ENCODE measurements at places on chromosomes 1 and 21.

- DNase-seq, result peak; percentile 42
These were observed 702.3 kb downstream of the BRINP3 start for GRCh38 chr1:189775343-189775742.

DNA sequence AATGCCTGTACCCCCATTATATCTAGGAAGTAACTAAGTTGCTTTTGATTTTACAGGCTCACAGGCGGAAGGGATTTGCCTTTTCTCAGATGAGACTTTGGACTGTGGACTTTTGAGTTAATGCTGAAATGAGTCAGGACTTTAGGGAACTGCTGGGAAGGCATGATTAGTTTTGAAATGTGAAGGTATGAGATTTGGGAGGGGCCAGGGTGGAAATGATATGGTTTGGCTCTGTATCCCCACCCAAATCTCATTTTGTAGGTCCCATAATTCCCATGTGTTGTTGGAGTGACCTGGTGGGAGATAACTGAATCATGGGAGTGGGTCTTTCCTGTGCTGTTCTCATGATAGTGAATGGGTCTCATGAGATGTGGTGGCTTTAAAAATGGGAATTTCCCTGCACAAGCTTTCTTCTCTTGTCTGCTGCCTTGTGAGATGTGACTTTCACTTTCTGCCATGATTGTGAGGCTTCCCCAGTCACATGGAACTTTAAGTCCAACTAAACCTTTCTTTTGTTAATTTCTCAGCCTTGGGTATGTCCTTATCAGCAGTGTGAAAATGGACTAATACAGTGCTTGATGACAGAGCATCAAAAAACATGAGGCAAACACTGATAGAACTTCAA lies 1119.5 kb downstream of the PLA2G4A start:
- DNase-seq, result peak; percentile 14

DNA sequence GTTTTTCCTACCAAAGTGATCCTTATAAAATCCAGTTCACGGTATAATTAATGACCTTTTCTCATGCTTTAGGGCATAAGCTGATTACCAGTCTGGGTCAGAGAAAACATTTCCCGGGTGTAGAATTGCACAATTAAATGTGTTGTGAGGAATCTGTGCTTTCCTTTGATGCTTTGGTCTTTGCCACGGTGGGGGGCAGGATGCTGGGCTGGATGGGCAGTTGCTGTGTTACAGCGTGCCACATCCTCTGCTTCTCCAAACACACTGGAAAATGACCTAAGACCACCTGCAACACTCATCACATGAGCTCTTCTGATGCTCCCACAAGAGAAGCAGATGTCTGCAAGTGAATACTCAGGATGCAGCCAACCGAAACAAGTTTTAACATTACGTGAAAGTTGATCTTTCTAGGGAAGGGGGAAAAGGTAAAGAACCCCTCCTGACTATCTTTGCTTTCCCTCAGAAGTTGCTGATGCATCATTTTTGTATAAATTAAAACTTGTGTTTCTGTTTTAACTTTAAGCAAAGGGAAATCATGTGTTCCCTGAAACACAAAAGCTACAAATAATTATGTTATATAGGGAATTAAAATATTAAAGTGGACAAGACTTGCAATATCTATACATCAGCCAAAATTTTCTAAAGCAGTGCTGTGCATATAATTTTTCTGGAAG lies 515.3 kb upstream of the NR5A2 start:
- DNase-seq, result no peak

- DNase-seq, result no peak
These were observed 104.0 kb downstream of the PAX7 start for GRCh38 chr1:18734461-18735223.

GRCh38 chr1:70075761-70076160 lies 129.6 kb downstream of the LRRC40 start:
- no peak for DNase-seq

- DNase-seq, result peak; percentile 28
These were observed 89.5 kb upstream of the ARTN start for GRCh38 chr1:43844114-43844513.

- no peak for DNase-seq
These were observed 7.7 kb upstream of the PRMT2 start for GRCh38 chr21:46627726-46628125.

- DNase-seq, result no peak
These were observed 4.1 kb upstream of the ITGB2 start for GRCh38 chr21:44924606-44925377.

- no peak for DNase-seq
These were observed 128.6 kb downstream of the RIPK4 start for GRCh38 chr21:41638201-41638790.

- DNase-seq, result no peak
These were observed 2.7 kb downstream of the SNAPIN start for GRCh38 chr1:153661111-153661708.

Data from hepatocyte (in vitro differentiated cells).